ENCODE measurements at places on chromosomes 13 and 19.

GRCh38 chr13:95023405-95023804 is 277.8 kb downstream of the ABCC4 start:
- no peak for DNase-seq

- no peak for DNase-seq
These were observed 7.1 kb downstream of the CD37 start for GRCh38 chr19:49342291-49342721.

GRCh38 chr13:97971519-97971918 is 18.0 kb downstream of the IPO5 start:
- no peak for DNase-seq

GRCh38 chr13:41061914-41062837 is 867 bp downstream of the WBP4 start:
- no peak for DNase-seq

- DNase-seq, result no peak
These were observed 101.0 kb downstream of the PDS5B start for GRCh38 chr13:32687275-32687674.

GRCh38 chr19:33202546-33203507 is 8.7 kb downstream of the LRP3 start:
- DNase-seq, result no peak

DNA sequence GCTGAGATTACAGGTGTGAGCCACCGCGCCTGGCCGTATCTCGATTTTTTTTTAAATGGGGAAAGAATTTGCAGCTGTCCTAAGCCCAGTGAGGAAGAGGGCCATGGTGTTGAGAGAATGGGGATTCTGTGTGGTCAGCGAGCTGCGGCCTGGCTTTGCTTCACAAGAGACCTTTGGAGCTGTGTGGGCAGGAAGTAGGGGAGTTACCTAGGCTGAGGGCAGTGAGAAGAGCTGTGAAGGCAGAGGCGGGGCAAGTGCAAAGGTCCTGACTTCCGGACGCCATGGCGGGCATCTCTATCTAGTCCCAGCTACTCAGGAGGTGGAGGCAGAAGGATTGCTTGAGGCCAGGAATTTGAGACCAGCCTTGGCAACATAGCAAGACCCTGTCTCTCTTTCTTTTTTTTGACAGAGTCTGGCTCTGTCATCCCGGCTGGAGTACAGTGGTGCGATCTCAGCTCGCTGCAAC is 4.9 kb downstream of the AP2A1 start:
- no peak for DNase-seq

DNA sequence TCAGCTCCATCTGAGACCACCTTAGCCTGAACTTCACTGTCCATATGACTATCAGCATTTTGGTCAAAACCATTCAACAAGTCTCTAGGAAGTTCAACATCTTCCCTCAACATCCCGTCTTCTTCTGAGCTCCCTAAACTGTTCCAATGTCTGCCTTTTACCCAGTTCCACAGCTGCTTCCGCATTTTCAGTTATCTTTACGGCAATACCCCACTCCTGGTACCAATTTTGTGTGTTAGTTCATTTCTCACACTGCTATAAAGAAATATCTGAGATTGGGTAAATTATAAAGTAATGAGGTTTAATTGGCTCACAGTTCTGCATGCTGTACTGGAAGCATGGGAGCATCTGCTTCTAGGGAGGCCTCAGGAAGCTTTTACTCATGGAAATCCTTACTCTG is 771.2 kb downstream of the SLITRK6 start:
- DNase-seq, result no peak

DNA sequence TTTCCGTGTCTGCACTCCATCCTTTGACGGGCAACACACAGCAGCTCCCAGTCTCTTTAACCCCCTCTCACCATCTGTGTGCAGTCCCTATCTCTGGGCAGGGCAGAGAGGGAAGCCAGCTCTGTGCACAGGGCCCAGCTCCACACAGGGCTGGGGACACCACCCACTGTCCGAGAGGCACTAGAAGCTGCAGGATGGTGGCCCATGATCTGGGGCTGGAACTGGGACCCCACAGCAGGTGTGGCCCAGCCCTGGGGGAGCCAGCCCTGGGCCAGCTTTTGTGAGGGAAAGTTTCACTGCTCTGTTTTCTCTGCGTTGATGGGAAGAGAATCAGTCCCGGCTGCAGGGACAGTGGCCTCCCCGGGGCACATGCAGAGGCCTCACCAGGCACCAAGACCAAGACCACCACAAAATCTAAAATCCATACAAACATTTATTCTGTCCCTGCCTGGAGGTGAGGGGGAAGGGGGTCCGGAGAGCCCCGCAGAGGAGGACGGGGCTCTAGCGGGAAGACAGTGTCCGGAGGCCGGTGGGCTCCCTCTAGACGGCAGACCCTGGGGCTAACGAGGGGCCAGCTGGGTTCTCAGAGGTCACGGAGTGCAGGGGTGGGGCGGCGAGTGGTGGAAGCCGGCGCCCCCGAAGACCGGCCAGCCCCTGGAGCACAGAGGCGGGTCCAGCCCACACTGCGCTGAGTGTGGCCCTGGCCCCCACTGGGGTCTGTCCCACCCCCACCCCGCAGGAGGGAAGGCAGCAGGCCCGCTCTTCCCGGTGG is 2.9 kb upstream of the ATP8B3 start:
- DNase-seq, result no peak

DNA sequence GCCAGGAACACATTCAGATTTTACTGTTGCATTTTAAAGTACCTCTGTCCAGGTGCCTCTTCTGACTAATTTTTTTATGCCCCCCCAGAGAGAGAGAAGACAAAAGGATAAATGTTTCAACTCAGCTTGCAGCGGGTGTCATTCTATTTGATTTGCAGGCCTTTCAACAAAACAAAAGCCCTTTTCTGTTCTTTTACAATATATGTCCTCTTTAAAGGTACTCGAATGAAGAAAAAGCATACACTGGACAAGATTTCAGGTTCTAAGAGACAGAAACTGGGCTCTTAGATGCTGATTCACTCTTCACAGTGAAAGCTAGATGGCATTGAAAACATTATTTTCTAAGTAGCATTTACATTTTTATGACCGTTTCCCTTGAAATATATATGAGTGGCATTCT is 2.9 kb upstream of the FRY start:
- no peak for DNase-seq

GRCh38 chr19:29569038-29569911 is 36.8 kb upstream of the POP4 start:
- DNase-seq, result no peak

GRCh38 chr19:47247308-47247990 is 8.9 kb upstream of the CCDC9 start:
- peak; percentile 67 for DNase-seq

GRCh38 chr13:41059456-41060081 is 1.7 kb upstream of the WBP4 start:
- no peak for DNase-seq

DNA sequence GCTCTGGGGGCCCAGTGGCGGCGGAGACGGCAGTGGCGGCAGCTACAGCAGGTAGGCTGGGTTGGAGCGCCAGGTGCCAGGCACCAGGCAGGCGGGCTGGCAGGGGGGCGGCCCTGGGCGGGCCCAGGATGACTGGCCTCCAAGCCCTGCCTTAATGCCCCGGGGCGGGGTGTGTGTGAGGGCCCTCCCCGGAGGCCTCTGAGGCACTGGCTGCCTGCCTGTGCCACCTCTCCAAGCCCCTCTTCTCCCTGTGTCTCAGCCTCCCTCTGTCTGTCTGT is at the start of gene KLK11:
KLK11 (minus strand) TSS at position 63 of the 278 bp plus-strand sequence. CDS start 985 bp downstream, outside the sequence.
- DNase-seq, result no peak

DNA sequence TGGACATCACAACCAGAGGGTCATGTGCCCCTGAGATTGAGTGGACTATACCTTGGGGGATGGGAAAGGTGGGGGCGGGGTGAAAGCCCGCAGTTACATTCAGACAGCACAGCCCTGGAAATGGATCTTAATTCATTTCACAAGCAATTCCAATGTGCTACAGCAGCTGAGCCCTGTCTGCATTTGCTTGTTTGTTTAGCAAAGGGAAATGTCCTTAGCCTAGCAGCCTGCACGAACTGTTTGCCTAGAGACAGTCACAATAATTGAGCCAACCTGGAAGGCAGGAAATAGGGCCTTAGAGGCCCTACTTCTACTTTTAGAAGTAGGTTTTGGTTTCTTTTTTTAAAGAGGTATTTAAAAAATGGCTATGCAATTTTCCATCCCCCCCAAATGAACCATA is 177.3 kb upstream of the KL start:
- no peak for DNase-seq

DNA sequence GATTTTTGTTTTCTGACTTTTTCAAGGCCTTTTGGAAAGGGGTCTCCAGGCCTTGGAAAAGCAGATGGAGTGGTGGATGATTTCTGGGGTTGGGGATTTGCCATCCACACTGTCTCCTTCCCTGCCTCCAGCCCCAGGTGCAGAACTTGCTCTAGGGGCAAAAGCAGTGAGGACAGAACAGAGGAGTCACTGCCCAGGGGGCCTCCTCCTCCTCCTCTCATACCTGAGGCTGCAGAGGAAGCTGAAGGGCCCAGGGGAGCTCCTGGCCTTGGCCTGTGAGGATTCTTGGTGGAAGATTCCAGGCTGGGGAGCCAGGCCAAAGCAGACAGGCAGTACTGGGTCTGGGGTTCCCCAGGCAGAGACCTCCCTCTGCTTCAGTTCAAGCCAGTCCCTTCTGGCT is 52.3 kb upstream of the URI1 start:
- DNase-seq, result no peak

- peak; percentile 69 for DNase-seq
These were observed 12.4 kb downstream of the TMEM143 start for GRCh38 chr19:48351341-48351752.

DNA sequence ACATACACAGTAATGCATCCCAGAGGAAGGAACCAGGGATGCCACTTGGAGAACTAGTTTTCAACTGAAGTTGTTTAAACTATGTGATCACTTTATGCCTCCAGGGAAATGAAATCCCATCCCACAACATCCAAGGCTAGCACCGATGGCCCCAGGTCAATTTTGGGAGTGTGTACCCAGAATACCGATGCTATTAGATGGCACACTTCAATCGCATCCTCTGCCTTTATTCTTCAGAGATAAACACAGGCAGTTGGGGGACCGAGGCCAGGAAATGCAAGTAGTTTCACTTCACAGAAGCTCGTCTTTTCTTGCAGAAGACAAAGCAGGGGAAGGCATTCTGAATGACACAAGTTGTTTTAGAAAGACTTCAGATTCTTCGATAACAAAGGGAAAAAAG is 13.8 kb downstream of the STK24 start:
- DNase-seq, result no peak

DNA sequence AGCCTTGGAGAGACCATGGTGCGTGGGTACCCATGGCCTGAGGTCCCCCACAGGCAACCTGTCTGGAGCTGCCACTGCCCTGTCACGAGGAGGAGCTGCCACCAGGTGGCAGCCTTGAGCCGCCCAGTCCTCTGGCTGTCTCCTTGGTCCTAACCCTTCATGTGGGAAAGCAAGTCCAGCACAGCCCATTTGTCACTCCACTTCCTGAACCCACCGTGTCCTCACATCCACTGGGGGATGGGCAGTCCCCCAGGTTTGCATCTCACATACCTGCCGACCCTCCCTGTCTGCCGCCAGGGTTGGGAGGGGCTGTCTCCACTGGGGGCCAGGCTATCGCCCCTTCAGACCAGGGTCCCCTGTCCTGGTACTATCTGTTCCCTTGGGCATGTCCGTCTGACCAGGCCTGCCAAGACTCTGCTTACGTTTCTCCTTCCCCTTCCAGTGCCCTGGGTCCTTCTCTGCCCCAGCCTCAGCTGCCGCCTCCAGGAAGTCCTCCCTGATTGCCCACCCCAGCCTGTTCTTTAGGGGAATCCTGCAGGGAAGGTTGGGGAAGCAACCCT is 4.5 kb downstream of the FAM174C start:
- peak; percentile 65 for DNase-seq

DNA sequence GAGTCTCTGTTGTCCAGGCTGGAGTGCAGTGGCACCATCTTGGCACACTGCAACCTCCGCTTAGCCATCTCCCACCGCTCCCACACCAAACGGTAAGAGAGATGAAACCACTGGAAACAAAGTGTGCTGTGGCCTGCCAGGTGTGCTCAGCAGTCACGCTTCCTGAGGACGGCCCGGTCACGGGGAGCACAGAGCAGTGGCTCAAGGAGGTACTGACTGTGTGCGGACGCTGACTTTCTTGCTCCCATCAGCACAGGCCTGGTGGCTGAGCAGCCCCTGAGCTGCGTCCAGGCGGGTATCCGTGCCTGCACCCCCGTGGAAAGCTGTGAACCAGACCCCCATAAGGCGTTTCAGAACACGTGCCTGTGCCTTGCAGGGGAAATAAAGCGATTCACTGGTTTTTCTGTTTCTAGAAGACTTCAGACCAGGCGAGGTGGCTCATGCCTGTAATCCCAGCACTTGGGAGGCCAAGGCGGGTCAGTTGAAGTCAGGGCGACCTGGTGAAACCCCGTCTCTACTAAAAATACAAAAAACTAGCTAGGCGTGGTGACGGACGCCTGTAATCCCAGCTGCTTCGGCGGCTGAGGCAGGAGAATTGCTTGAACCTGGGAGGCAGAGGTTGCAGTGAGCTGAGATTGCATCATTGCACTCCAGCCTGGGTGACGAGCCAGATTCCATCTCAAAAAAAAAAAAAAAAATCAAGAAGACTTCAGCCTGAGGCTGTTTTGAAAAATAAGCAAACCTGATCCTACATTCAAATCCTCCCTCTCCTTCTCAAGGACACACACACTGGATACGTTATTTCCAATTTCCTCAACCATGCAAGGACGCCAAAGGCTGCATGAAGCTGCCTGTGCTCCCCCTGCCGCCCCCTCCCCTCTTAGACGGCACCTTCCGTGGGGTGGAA is 25.5 kb downstream of the ADPRHL1 start:
- DNase-seq, result no peak

DNA sequence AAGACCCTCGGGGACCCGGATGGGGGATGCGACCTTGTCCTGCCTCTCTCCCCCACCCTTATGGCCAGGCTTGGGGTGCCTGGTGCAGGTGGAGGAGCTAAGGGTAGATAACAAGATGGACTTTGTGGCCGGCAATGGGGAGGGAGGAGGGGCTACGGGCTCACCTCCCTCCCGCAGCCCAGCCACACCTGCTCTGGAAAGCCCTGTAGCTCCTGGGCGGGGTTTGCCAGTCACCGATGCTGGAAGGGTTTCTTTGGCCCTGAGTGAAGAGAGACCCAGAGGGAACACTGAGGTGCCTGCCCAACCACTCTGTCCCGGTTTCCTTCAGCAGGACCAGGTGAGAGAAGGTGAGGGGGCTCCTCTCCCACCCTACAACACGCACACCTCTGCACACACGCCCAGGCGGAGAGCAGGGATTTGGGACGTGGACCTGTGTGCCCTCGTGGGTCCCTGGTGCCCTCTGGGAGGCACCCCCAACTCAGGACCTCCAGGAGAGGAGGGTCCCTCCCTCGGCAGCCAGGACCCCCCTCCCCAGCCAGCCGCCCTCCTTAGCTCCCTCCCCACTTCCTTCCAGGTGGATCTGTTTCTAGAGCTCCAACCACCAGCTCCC is at the start of gene FUT2:
FUT2 (plus strand) TSS at position 229 of the 610 bp plus-strand sequence. CDS start 6,986 bp downstream, outside the sequence.
- DNase-seq, result no peak

DNA sequence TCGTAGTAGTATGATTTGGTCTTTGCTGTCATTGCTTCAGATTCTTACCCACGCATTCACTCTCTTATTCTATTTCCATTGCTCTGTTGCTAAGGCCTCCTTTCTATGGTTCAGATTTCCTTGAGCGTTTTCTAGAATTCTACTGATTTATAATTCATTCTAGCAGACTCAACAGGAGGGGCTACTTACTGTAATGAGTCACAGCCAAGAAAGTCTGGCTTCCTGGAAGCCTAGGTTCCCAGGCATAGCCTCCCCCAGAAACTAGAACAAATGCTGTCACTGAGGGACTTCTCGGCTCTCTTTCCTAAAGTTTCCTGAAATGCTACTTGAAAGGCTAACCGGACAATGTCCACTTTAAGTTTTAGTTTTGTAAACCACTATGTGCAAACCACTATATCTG is 47.7 kb upstream of the SPATA13 start:
- DNase-seq, result no peak

- DNase-seq, result peak; percentile 95
These were observed at the start of gene ZNF414 for GRCh38 chr19:8513687-8514504. TSS of gene ZNF414 (minus strand) at chr19:8514167. CDS start at chr19:8514046, 121 bp downstream.

Data from stimulated activated CD4-positive, alpha-beta T cell treated with anti-CD3 and anti-CD28 coated beads, Interleukin-2, amount 100 ng/mL, for 4 hours (primary cell).